Thoracic aorta (tissue), 2 donors: ENCODE measurements at places on chromosomes 16 and 17. TPM values are rescaled to one million over a fixed set of nuclear protein-coding genes. Genes with fewer than 3 reads are reported as not detected.

- DNase-seq: no peak
Measured at GRCh38 chr17:57783338-57783742, 38.2 kb upstream of the CCDC182 start.

GRCh38 chr17:32792207-32792606, 84.7 kb downstream of the MYO1D start:
- no peak for DNase-seq

GRCh38 chr17:50850640-50851039, 15.3 kb downstream of the WFIKKN2 start:
- no peak for DNase-seq

- DNase-seq: no peak
Measured at GRCh38 chr17:40352779-40353394, 11.7 kb downstream of the GJD3 start.

- no peak for DNase-seq
Measured at GRCh38 chr16:4884972-4885874, 37.9 kb downstream of the UBN1 start.

- no peak for DNase-seq
Measured at GRCh38 chr16:71480956-71481355, 8.2 kb downstream of the ZNF19 start.

GRCh38 chr17:80212962-80213642, 7.0 kb downstream of the SGSH start:
- no peak for DNase-seq

DNA sequence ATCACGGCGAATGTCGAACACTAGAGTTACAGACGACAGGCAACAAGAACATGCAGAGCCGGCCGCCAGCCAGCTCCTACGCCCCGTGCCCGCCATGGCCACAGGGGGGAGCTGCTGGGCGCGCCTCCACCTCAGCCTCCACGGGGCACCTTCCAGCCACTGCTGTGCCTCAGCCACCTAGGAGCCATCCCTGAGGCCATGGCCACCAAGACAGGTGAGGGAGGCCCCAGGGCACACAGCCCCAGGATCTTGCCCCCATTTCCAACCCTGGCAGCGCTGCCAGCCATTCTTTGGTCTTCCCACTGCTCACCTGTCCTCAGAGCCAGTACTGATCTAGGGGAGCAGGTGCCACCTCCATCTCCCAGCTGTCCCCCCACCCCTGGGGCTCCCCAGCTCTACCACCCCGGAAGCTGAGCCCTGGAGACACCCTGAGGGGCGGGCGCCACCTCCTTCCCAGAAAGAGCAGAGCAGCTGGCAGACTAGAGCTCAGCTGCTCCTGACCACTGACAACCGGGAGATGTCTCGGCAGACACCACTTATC, 11.8 kb downstream of the GNPTG start:
- DNase-seq: no peak

GRCh38 chr17:38416840-38417209, 11.4 kb upstream of the ARHGAP23 start:
- no peak for DNase-seq

GRCh38 chr16:55147396-55147795, 176.6 kb upstream of the IRX6 start:
- DNase-seq: no peak

DNA sequence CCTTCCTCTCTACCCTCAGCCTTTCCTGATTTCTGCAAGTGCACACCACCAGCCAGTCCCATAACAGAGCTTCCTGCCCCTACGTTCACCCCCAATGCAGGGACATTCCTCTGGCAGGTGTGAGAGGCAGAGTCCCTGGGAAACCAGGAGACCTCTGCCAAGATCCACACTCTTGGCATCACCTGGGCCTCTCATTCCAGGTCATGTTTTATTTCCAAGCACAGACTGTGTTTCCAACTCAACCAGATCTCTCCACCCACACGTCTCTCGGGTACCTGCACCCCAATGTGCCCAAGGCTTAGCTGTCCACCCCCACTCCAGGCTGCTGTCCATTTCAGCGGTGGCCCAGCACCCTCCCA, 21.0 kb upstream of the PHB1 start:
- DNase-seq: no peak

GRCh38 chr17:33106525-33107165, 115.0 kb downstream of the SPACA3 start:
- DNase-seq: no peak

DNA sequence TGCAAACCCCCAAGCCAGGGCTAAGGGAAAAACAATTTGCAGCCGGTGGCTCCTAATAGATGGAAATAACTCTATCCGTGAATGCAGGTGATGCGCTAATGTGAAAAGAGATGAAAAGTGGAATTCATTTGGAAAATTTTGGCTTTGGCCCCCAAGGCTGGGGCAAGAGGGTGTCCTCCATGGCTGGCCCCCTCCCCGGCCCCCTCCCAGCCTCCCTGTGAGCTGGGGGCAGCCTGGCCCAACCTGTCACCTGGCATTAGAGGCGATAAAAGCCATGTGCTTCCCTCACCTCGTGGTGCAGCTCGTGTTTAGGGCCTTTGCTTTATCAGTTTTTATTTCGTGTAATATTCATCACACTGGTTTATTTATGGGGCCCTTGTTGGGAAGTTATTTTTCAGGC, 267.2 kb downstream of the ENGASE start:
- DNase-seq: no peak

DNA sequence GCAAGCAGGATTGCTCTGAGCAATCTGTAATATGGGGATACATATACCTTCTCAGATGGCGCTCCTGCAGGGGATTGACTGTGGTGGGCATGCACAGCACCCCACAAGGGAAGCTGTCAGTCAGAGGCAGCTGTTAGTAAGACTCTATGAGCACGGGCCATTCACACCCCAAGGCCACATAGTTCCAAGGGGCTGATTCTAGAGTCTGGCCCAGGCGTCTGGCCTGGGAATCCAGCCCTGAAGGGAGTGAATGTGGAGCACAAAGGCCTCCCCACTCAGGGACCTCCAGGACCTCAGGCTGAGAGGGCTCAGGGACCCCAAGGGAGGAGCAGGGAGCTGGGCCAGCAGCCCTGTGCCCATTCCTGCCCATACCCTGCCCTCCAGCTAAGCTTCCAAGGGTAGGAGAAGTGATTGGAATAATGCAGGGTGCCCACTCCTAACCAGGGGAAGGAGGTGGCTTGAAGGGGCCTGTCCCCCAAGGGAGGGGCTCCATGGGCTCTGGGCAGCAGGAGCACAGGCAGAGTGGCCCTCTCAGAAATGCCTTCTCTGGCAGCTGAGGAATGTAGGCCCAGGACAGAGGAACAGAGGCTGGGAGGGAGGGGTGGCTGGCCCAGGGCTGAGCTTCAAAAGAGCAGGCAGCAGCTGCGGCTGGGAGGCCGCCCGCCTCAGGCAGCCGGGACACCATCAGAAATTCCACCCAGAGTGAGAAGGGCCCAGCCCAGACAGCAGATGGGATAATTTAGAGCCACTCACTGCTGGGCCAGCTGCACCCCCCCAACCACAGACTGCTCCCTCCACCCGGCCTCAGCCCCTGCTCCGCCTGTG, 48.9 kb upstream of the MRPS23 start:
- no peak for DNase-seq

- DNase-seq: no peak
Measured at GRCh38 chr17:68599091-68599490, 2.1 kb downstream of the FAM20A start.

- no peak for DNase-seq
Measured at GRCh38 chr16:66751053-66751302, 431 bp downstream of the DYNC1LI2 start.

- DNase-seq: no peak
Measured at GRCh38 chr17:55121268-55121667, 143.5 kb upstream of the HLF start.

DNA sequence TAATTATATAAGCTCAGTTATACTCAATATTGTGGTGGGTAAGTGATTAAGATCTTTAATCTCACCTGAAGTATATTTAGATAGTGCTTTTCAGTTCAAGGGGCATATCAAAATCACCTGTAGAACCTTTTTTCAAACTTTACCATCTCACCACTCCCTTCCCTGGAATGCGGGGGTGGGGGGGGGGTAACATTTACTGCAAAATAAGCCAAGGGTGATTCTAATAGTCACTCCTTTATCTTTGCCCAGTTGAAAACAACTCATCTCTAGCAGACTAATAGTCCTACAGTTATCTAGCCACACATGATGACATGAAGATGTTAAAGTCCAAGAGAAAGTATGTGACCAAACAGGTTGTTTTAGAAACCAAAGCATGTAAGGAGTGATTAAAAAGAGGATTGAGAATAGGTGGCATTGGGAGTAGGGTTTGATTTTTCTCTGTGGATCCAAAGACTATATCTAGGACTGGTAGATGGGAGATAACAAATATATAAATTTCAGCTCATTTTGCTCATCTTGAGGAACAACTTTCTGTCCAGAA, 21.5 kb downstream of the LPCAT2 start:
- DNase-seq: no peak

DNA sequence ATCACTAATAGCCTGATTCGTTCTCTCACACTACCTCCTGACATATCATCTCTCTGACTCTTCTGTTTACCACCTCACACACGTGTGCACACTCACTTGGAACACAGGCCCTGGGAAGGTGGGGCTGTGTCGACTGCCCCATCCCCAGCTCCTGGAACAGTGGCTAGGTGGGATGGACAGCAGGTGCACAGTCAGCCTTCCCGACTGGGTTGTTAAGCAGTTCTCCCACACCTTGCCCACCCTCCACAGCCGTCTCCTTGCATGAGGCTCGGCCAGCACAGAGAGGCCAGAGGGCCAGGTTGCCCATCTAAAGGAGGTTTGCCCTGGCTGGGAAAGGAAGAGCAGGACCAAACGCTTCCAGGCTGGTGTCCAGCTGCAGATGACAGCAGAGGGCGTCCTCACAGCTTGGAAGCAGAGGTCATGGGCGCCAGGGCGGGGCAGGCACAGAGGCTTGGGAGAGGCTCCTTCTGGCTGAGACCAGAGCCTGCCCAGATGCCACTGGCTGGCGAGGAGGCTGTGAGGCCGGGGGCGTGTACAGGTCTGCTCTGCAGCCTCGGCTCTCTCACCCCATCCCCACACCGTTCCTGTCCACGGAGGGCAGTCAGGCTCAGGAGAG, 92.8 kb downstream of the AMFR start:
- no peak for DNase-seq

- DNase-seq: no peak
Measured at GRCh38 chr16:66486773-66487579, 59.9 kb downstream of the BEAN1 start.

GRCh38 chr16:49472598-49472997, 99.0 kb downstream of the C16orf78 start:
- DNase-seq: no peak

DNA sequence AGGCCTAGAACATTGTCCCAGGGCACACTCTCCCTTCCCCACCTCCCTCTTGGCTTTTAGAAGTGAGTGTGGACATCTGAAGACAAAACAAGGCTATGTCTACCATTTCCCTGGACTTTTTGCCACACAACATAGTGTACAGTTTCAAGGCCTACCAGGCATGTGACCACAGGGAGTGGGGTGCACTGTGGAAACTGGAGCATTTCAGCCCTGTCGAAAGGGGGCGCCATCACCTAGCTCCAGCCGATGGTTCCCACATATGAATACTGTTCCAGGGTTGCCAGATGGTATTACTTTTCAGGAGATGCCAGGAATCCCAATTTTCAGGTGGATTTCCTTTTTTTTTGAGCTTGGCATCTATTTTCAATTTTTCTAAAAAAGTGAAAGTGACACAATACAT, 140.7 kb downstream of the KATNIP start:
- no peak for DNase-seq

DNA sequence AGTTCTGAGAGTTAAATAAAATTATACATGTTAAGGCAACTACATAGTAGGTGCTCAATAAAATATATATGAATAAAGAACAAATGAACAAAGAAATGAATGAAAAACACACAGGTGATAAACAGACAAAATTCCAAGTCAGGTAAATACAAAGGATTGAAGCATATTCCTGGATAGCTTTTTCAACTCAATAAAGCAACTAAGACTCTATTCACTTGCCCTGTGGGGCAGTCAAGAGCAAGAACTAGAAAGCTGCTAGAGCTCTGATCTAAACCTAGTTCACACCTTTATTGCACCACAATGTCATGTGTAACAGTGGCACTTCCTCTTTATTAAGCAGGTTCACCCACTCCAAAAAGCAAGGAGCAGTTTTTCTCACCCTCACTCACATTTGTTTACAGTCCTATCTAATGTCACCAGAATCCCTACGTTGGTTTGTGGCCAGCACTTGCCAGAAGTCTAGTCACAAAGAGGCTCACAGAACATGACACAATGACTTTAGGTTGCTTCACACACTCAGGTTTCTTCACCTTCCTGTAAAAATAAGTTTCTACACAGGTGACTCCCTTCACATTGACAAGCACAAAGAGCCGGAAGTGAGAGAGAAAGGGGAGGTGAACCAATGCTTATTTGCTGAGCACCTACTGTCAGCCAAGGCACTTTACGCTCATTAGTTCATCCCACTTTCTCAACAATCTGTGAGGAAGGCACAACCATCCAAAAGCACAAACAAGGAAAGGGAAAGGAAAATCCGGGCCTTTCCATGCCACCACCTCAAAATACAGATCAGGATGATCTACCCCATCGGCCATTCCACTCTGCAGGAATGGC, 70.8 kb downstream of the XPO6 start:
- DNase-seq: no peak

CMTM2 gene
- 1.7 TPM for total RNA-seq

GPR139 gene
- not detected for total RNA-seq

ACSM2A gene
- not detected for total RNA-seq

ATP2C2 gene
- total RNA-seq: 0.28 TPM

SLC12A3 gene
- not detected for total RNA-seq

HEATR9 gene
- total RNA-seq: not detected

SCGB1C2 gene
- not detected for total RNA-seq

HYDIN gene
- total RNA-seq: 5.4 TPM

ZSCAN10 gene
- total RNA-seq: not detected

PPY gene
- total RNA-seq: not detected

POLR2C gene
- 130 TPM for total RNA-seq

SPATA32 gene
- total RNA-seq: not detected

VMO1 gene
- 5.9 TPM for total RNA-seq

THAP11 gene
- total RNA-seq: 67.5 TPM

EPX gene
- not detected for total RNA-seq

PRSS33 gene
- not detected for total RNA-seq

CLEC3A gene
- not detected for total RNA-seq

MRPL58 gene
- total RNA-seq: 40.3 TPM

JPT1 gene
- 19.6 TPM for total RNA-seq
